CD8-positive, alpha-beta T cell (primary cell): ENCODE measurements at places on chromosomes 12 and 14.

- no peak for DNase-seq
These were observed 146.8 kb downstream of the EMP1 start for GRCh38 chr12:13343375-13343774.

- DNase-seq: no peak
These were observed 584 bp upstream of the NEDD1 start for GRCh38 chr12:96906498-96906848.

DNA sequence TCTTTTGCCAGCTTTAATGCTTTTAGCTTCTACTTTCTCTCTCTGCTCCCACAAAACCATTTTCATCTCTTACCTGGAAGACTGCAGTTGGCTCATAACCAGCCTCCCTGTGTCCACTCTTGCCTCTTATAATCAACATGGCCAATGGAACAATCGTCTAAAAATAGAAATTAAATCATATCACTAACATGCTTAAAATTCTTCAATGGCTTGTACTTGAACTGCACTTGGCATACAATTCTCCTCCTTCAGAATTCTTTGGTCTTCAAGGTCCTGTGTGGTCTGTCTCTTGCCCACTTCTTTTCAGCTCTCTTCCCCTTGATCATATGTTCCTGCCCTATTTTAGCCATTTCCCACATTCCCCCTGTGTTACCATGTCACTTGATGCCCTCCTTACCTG, 342.2 kb downstream of the ATP23 start:
- no peak for DNase-seq

DNA sequence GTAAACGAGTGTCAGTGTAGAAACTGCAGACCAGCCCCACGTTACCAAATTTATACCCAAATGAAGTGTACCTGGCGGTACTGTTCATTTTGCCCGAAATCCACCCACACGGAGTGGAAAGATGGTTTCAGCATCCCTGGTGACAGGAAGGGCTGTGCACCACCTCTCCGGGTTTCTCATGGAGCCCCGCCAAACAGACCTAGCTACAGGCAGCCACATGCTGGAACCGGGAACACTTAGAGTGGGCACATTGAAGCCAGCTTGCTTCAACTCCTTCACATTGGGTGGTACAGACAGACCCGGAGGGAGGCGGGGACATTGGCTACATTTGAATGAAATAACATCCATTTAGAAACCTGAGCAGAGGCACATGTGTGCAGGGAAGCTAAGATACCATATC, 84.4 kb downstream of the PPP2R5C start:
- no peak for DNase-seq

DNA sequence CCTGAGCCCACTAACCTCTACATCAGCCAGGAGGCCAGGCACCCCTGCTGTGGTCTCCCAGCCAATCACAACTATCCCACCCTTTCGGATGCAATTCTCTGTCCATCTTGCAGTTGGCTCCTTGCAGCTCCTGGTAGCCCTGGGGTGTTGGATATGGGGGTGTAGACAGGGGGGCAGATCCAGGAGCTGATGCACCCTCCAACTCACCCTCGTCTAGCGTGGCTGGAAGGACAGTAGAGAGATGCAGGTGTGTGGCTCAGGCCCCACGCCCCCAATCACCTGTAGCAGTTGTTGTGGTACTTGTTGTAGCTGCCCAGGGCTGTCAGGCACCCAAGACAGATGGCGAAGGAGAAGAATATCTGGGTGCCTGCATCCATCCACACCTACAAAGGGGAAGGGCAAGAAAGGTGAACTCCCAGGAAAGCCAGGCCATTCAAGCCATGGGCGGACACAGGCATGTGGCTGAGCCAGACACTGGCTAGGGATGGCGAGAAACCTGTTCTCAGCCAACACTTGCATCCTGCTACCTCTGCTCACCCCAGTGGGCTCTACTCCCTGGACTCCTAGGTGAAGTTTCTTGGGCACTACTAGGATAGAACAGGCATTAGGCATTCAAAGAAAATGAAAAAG, 13.4 kb upstream of the SLC6A12 start:
- DNase-seq: no peak

- DNase-seq: no peak
These were observed 156.3 kb downstream of the PELI2 start for GRCh38 chr14:56274556-56274955.

DNA sequence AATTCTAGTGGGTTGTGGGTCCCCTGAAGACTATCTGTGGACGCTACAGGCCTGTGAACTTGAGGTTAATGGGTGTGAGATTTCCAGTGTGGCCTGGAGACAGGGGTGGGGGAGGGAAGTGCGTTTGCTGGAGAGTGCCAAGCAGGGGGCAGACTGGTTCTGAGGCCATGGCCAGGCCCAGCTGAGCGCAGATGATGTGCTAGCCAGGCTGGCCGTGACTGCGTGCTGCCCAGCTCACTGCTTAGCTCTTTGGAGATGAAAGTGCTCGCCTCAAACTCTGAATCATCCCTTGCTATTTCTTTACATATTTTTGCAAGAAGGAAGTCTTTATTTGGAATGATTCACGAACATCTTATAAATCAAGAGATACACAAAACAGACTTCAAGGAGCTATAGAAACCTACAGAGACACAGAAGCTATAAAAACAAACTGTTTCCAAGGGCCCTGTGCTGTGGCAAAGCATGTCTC, 75.2 kb upstream of the PLEKHG3 start:
- DNase-seq: no peak
